AG04449 (cell line): ENCODE measurements at places on chromosomes 1 and 21.
A peak's percentile ranks its signal among the peaks of the same experiment; 100 is the strongest.

- no peak for DNase-seq
These were observed 93.1 kb downstream of the HHIPL2 start for GRCh38 chr1:222454782-222455181.

- DNase-seq: peak; percentile 64
These were observed 39.9 kb upstream of the ABCA4 start for GRCh38 chr1:94160811-94161210.

DNA sequence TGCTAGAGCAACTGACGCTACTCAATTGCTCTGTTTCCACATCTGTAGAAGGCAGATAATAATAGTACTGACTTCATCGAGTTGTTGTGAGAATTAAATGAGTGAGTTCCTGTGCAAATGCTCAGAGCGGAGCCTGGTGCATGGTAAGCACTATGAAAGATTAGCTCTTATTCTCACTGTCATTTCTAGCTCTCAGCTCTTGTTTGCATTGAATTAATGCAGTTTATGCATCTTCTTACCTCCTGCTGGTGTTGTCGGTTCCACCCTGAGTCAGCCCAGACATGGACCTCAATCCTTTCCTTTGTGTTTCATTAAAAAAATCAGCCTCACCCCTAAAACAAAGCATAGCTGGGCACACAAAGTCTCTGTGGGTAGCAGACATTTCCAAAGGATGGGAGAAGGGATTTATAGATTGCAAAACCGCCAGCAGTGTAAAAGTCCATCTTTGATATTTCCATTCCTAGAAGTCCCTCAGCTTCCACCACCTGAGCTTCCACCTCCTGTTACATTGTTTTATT is 254.4 kb upstream of the CSF3R start:
- DNase-seq: no peak

- no peak for DNase-seq
These were observed 1.8 kb downstream of the JMJD4 start for GRCh38 chr1:227733309-227733705.

DNA sequence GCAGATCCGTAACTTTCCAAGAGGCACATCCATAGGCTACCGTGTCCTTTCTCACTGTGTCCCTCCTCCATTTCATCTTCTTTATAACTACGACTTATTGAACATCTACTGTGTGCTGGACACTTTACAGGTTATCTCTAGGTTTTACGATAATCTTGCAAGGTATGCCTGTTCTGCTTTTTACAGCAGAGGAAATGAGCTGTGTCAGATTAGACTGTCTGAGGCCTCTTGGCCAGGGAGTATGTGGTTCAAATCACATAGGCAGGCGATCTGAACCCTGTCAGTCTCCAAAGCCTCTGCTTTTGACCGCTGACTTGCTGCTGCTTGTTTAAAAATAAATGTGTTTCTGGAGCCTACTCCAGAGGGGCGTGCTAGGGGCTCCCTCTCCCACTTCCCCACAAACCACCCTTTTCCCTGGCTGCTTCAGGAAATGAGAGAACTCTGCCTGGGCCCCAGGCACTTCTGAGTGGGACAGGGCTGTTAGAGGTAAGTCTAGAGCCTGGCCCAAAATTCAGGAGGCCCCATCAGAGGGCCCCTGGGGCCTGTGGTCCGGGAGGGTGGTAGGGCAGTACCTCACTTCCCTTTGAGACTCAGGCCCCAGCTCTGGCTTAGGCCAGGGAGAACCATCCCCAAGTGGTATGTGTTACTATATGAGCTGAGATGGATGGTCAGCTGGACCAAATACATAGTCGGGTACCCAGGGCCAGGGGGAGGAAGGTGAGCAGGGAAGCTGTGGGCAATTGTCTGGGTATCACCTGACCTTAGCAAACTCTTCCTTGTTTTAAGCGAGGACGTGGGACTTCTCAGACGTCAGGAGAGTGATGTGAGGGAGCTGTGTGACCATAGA is 4.4 kb downstream of the PSEN2 start:
- no peak for DNase-seq

DNA sequence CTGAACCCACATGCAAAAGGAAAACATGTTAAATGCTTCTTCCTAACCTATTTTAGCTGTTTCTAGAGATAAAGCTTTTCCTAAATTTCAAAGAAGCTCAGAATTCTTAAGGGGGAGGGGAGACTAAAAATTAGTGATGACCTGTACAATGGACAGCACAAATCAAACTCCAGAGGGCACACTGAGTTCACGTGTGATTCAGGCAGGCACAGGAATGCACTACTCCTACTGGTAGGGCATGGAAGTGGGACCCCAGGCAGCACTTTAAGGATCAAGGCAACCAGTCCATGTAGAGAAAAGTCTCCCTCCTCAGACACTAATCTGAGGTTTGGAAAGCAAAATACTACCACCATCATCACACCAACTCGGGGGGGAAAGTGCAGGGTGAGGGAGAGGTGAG is 31.3 kb upstream of the CLCA4 start:
- no peak for DNase-seq

DNA sequence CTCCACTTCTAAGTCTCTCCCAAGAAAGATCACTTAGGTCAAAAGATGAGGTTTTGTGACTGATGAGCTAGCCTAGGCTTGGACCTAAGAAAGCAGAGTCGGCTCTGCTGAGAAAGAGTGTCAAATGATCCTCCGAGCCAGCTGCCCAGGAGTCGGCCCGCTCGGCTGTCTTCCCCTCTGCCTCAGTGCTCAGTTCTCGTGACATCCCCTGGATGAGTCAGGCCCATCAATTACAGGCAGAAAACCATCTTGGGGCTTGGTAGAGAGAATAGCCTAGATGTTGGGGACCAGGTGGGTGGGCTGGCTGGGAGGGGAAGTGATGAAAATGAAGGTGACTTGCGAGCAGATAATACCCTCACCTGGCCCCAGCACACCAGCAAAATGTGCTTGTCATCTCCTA is 60.5 kb downstream of the SLC66A1 start:
- no peak for DNase-seq
